ENCODE measurements at places on chromosomes 11 and 22.

DNA sequence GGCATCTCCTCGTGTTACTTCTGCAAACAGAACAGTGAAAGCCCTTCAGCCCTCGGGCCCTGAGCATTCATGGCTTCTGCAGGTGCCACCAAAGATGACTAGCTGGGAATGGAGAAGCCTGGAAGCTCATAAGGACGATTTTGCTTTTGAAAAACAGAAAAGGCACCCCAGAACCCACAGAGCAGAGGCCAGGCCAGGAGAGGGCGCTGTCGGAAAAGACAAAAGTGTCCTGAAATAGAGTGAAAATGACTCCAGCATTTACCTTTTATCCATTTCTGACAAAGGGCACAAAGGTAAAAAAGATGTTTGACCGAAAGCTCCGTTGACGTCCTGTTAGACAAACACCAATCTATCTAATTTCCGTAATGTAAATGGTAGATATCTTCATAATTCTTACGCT, 37.6 kb downstream of the ZNF195 start:
- peak; percentile 69 for DNase-seq

GRCh38 chr11:92149996-92150395, 74.6 kb upstream of the FAT3 start:
- no peak for DNase-seq

DNA sequence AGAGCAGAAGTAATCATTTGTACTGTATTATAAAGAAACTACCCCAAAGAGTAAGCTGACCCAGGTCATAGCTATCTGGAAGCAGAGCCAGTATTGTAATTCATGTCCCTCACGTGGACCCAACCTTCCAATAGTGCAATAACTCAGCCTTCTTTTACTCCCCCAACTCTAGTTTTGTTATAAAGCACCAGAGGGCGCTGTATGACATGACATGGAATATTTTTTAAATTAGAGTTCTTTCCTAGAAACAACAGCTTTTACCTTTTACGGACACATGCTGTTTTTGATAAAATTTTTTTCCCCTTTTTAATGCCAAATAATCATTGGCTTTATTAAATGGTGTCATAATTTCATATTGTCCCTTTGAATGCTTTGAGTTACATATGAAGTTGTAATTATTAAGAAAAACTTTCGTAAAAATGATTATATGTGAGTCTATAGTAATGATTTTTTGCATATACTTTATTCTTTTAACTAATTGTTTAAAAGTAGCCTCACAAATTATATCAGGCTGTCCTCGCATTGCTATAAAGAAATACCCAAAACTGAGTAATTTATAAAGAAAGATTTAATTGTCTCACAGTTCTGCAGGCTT, 76.9 kb downstream of the DKK3 start:
- no peak for DNase-seq

GRCh38 chr11:61554172-61554988, 26.5 kb downstream of the SYT7 start:
- peak; percentile 30 for DNase-seq

GRCh38 chr11:74783241-74783871, 34.7 kb downstream of the RNF169 start:
- no peak for DNase-seq

GRCh38 chr11:129694966-129695365, 120.7 kb upstream of the TMEM45B start:
- no peak for DNase-seq
